ENCODE measurements at places on chromosomes 6 and 20. TPM values are rescaled to one million over a fixed set of nuclear protein-coding genes. Genes with fewer than 3 reads are reported as not detected.

- no peak for DNase-seq
These were observed 108.6 kb downstream of the DLL1 start for GRCh38 chr6:170182093-170182780.

- peak; percentile 53 for DNase-seq
These were observed 9.9 kb downstream of the GRIK2 start for GRCh38 chr6:101403216-101403945.

The HCRTR2 gene
- total RNA-seq, result 0.63 TPM

GRCh38 chr6:26545627-26546026, 7.5 kb downstream of the HMGN4 start:
- DNase-seq, result no peak

The C4A gene
- 1.5 TPM for total RNA-seq

The MYLK4 gene
- total RNA-seq, result 0.75 TPM

DNA sequence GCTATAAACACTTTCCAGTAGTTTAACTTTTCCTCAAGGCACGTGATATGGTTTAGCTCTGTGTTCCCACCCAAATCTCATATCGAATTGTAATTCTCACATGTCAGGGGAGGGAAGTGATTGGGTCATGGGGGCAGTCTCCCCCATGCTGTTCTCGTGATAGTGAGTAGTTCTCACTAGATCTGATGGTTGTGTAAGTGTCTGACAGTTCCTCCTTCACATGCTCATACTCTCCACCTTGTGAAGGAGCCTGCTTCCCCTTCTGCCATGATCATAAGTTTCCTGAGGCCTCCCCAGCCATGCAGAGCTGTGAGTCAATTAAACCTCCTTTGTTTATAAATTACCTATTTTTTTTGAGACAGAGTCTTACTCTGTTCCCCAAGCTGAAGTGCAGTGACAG, 127.9 kb downstream of the DTNBP1 start:
- no peak for DNase-seq

DNA sequence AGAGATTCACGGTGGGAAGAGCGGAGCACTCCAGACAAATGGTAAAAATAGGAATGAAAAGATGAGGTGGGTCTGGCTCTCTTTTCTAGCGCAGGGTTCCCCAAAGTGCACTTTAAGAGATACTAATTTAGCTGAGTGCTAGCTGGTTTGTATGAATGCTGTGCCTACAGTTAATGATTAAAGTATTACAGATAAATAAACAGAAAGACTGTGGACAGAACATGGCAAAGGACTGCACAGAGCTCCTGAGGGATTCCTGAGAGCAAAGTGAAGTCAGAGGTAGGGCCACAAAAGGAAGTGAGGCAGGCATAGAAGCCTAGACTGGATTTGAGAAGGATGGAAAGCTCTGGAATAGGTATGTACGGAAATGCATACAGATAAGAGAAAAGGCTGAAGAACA, 114.5 kb downstream of the INSM1 start:
- DNase-seq, result no peak

GRCh38 chr6:142884214-142885035, 60.6 kb downstream of the HIVEP2 start:
- DNase-seq, result no peak

DNA sequence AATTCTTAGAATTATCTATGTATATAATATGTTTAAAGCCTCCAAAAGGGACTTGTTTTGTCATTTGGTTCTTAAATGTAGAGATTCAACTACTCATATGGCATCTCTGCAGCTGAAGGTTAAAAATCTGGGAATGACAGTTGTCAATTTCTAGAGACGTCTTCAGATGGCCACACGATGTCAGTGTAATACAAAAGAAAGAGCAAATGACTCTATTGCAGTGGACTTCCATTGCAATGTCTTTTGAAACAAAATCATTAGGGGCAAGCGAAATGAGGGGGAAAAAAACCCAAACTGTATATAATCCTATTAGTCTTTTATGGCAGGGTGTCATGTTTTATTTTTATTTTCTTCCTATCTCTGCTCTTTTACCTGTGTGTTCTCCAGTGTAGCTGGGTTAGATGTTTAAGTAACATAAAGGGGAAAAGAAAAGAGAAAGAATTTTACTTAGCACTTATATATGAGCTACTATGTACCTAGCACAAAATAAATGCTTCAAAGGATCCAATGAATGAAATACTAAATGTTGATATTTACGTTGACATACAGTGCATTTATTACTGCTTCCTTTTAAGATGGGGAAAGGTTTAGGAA, 26.2 kb downstream of the CCN2 start:
- no peak for DNase-seq

The POM121L2 gene
- total RNA-seq, result not detected

DNA sequence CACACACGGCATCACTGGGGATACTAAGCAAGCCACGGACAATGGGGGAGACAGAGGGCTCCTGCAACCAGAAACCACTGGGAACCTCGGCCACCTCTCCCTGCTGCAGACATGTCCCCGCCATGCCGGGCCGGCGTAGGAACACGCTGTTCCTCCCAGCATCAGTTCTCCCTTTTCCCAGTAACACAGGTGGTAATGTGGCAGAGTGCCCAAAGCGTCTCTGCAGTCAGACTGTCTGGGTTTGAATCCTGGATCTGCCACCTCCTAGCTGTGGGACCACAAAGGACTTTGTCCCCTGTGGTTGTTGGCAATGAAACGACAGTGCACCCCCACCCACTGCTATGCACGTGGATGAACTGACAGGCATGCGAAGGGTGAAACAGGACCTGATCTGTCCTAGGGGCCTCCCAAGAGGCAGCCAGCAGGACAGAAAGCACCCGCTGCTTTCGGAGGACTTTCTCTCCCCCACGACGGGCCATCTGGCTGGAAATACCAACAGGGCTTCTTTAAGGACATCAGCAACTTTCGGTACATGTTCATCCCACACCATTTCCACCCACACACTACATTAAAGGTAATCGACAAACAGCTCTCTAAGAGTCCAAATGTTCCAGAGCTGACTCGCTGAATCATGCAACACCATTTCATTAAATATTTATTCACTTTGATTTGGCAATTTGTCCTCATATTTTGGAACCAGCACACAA, 74.1 kb downstream of the SULF2 start:
- DNase-seq, result peak; percentile 42

- DNase-seq, result no peak
These were observed 9.8 kb downstream of the CTSZ start for GRCh38 chr20:58997141-58997770.

DNA sequence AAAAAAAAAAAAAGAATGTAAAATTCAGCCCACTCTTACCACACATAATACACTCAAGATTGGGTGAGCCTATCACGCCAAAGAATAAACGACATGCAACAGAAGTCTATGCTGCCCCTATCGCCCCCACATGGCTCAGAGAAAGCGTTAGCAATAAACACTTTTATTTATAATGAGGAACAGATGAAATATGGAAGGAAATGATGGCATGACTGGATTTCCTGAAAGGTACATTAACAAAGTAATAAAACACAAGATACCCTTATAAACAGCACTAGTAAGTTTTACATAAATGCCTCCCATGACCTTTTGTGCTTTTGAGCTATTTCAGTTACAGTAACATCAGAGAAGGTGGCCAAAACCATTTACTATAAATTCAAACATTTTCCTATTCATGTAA, 71.4 kb upstream of the SCAF8 start:
- DNase-seq, result no peak

The RREB1 gene
- 48.6 TPM for total RNA-seq

DNA sequence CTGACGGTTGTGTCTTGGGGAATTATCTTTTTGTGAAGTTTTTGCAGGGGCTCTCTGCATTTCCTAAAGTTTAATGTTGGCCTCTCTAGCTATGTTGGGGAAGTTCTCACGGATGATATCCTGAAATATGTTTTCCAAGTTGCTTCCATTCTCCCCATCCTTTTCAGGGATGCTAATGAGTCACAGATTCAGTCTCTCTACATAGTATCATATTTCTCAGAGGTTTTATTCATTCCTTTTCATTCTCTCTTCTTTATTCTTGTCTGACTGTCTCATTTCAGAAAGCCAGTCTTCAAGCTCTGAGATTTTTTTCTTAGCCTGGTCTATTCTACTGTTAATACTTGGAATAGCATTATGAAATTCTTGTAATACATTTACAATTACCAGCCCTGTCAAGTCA, 61.3 kb downstream of the UNC5CL start:
- no peak for DNase-seq

The HLA-DQA1 gene
- not detected for total RNA-seq

DNA sequence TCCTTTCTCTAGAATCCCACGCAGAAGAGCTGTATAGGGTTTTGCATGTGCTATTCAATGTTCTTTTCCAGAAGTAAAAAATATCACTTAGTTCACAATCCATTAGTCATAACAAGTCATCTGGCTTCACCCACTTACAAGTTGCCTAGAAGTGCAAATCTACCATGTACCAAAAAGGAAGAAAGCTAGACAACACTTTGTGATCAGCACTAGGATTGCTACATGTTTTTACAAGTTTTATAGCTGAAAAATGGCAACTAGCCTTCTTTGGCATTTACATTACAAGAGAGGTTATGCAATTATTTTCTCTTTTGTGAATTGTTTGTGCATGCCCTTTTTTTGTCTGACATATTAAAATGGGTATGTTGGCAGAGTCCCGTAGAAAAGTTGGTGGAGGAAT, 85.6 kb upstream of the PTPRK start:
- no peak for DNase-seq

GRCh38 chr6:107819964-107820337, 4.2 kb downstream of the SCML4 start:
- no peak for DNase-seq

- no peak for DNase-seq
These were observed 136.0 kb downstream of the HFE start for GRCh38 chr6:26223228-26223627.

The DHX16 gene
- total RNA-seq, result 40.6 TPM

The BACH2 gene
- total RNA-seq, result 0.32 TPM

- no peak for DNase-seq
These were observed 59.6 kb upstream of the NXT1 start for GRCh38 chr20:23290761-23291574.

- DNase-seq, result no peak
These were observed 2.2 kb upstream of the E2F3 start for GRCh38 chr6:20399518-20399917.

The RFX6 gene
- 1.5 TPM for total RNA-seq

GRCh38 chr6:106026748-106027715, 59.1 kb upstream of the PRDM1 start:
- DNase-seq, result no peak

GRCh38 chr6:69976591-69977090, 110.3 kb downstream of the COL19A1 start:
- no peak for DNase-seq

The CDKN1A gene
- total RNA-seq, result 3.0 TPM

The GRIK2 gene
- 0.29 TPM for total RNA-seq

All from Caco-2 (cell line).